ENCODE measurements at places on chromosomes 1 and 21. TPM values are rescaled to one million over a fixed set of nuclear protein-coding genes. Genes with fewer than 3 reads are reported as not detected.

The SH2D2A gene
- total RNA-seq: 3.1 TPM

DNA sequence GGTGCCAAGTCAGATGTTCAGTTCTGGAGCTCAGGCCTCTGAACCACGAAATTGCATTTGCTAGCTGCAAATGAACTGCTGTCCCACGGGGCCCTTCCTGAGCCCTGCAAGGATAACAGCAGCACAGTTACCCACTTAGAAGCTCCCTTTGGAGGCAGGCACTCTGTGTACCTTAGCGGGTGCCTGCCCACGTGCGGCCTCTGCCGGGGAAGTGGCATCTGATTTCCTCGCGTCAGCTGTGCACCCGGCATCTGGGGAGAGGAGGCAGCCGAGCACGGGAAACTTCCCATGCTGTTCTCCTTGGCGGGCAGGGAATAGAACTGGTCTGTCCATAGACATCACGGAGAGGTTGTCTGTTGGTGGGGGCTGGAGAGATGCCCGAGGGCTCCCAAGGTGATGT, 148.0 kb upstream of the C1orf174 start:
- no peaks in the 10 kb centered on the region for H3K4me1 ChIP-seq
- no peak overlapping the region for H3K4me3 ChIP-seq
- DNase-seq: no peak
- no peaks in the 10 kb centered on the region for H3K36me3 ChIP-seq
- no peaks in the 10 kb centered on the region for H3K27me3 ChIP-seq
- no peak overlapping the region for H3K27ac ChIP-seq

The CGN gene
- total RNA-seq: 148 TPM

DNA sequence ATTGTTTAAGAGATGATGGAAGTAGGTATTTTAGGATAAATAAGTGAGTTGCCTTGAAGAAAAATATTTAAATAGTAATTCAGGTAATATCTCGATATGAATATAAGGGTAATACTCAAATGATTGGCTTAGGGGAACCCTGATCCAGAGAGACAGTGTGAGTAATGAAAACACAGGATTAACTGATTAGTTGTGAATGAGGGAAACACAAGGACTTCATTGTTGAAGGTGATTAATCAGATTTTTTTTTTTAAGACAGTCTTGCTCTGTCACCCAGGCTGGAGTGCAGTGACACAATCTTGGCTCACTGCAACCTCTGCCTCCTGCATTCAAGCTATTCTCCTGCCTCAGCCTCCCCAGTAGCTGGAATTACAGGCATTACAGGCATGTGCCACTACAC, 12.7 kb downstream of the SLC25A33 start:
- H3K4me3 ChIP-seq: no peak overlapping the region
- no peaks in the 10 kb centered on the region for H3K4me1 ChIP-seq
- H3K27ac ChIP-seq: no peak overlapping the region
- H3K36me3 ChIP-seq: no peaks in the 10 kb centered on the region

The KCNA2 gene
- total RNA-seq: 0.61 TPM

Data from colonic mucosa (tissue), 4 donors.